ENCODE measurements at places on chromosomes 6 and 20.

DNA sequence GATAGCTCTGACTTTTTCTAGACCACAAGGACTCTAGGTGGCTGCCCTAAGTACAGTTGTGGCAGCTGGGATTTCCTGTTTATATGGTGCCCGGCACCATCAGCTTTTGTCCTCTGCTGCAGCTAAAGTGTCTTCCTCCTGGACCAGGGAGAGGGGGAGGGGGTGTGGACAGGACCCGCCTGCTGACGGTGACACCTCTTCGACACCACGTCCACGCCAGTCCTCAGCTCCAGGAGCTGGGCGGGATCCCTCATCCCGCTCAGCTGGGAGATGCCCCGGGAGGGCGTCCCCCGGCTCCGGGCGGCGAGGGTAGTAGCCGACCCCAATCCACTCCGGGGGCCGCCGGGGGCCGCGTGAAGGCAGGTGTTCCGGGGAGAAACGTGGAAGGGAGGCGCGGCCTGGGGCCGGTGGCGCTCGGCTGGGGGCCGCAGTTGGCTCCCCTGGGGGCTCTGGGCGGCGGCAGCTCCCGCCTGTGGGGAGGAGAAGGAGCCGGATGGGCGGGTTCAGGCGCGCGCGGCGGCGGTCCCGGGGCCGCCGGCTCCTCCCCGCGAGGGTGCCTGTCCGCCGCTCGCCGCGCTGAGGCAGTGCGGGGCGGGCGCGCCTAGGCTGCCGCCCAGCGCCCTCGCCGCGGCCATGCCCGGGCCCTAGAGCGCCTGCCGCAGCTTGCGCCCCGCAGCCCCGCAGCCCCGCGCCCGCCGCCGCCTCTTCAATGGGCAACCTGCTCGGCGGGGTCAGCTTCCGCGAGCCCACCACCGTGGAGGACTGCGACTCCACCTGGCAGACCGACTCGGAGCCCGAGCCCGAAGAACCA lies at the start of gene OGFRL1:
OGFRL1 (plus strand) TSS at position 584 of the 811 bp plus-strand sequence; CDS start at position 710, 126 bp downstream.
- DNase-seq, result peak; percentile 76

DNA sequence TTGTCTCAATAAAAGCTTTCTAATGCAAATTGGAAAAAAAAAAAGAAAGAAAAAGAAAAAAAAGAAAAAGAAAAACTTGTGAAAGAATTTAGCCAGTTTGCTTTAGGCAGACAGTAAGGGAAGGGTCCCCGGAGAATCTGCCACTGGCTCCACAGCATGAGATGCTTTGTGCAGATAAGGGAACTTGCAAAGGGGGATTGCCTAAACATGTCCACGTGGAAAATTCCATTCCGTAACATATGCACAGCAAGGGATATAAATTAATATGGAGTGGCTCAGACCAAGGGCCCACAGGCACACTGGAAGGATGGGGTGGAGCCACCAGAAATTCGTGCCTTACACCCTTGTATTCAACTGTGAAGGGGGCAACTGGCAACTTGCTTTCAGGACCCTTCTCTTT lies 45.4 kb downstream of the MKKS start:
- no peak for DNase-seq

GRCh38 chr6:63598049-63599036 lies 26.1 kb downstream of the LOC128125822 start:
- DNase-seq, result peak; percentile 74

DNA sequence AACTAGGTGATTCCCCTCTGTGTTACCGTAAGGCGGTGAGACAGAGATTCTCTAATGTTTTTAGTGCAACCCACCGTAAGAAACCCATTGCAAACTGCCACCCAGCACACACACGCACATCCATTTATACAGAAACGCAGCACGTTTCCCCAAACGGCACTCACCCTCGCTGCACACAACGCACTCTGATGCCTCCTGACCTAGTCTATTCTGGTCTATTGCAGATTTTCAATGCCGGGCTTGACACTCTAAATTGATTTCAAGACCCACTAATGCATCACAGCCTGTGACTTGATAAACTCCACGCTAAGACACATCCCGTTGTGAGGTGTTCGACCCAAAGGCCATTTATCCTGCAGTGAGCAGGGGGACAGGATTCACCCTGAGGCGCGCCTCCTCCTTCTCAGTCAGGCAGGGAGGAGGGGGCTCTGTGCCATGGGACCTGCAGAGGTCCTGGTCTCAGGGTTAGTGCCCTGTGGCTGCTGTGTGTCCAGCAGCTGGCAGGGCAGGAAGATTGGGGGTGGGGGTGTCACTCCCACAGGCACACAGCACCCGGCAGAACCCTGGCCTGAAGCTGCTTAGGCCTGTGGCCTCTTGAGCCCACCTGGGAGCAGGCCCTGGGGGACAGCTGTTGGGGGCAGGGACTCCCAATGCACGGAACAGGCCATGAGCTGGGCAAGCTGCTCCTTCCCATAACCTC lies 335.6 kb downstream of the PREX1 start:
- no peak for DNase-seq

DNA sequence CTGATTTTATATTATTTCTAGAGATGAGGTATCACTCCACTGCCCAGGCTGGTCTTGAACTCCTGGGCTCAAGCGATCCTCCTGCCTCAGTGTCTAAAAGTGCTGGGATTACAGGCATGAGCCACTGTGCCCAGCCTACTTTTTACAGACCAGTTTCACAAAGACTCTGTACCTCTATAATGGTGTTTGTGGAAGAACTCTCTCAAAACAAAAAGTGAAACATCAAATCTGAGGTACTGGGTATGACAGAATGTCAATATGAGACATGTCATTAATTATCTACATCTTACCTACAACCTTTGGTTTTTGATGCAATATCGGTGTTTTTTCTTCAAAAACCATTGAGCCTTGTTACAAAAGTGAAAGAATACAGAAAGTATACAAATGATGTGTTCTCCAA lies 49.4 kb upstream of the MCM9 start:
- DNase-seq, result no peak

- no peak for DNase-seq
Observed at GRCh38 chr6:31639449-31639861, 13.0 kb downstream of the BAG6 start.

DNA sequence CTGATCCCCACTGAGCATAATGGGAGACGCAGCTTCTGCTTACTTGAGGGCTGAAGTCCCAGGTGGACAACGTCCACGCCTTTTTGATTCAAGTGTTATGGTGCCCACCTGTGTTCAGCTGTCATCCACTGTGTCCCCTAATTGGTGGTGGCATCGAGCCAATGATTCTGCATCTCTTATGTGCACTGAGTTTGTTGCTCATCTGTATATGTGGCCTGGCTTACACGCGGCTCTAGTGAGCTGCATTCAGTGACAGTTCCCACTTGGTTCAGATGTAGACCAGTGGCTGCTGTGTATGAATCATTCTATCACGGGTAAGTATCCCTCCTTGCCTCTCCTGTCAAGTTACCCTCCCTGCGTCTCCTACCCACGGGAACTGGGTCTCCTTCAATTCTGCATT lies 131.2 kb upstream of the CLDN20 start:
- no peak for DNase-seq

DNA sequence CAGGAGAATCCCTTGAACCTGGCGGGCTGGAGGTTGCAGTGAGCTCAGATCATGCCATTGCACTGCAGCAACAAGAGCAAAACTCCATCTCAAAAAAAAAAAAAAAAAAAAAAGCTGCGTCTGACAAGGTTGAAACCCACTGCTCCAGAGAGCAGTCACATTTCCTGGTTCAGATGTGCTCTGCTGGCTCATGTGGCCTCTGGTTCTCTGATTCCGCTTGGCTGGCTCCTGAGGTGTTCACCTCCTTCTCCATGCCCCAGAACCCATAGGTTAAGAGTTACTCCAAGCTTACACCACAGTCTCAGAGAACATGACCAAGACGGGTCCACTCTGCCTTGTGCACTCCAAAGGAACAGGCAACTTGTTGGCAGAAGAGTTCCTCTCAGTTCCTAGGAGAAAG lies 8.8 kb upstream of the CNR1 start:
- no peak for DNase-seq

- DNase-seq, result no peak
Observed at GRCh38 chr20:39547546-39548408, 585.6 kb downstream of the DHX35 start.

DNA sequence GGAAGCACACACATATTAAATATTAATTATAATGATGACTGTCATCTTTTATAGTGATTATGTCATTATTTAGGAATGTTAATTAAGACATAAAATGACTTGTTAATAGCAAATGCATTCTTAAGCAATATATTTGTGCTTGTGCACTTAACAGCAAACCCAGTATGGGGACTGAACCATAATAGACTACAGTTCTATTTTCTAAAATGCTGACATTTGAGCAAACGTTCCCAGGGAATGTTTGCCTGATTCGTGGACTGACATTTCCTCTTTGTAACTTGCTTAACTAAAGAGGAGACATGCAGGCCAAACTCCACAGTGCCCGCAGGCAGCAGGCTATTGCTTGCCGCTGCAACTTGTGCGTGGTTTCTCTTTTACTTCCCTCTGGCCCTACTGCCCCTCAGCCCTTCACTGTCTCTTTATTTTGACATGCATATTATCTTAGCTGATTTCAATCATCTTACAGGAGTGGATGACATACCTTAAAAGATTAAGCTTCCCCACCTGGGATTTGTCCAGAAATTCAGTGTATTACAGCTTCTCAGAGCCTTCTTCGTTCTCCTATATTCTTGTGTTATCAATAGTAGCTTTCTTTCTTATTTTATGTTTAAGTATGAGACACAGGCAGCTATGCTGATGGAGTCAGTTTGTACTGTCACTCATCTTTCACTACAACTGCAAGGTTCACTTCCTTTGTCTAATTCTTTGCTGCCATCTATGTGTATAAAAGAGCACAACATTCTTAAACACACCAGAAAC lies 141.5 kb downstream of the GMDS start:
- no peak for DNase-seq

DNA sequence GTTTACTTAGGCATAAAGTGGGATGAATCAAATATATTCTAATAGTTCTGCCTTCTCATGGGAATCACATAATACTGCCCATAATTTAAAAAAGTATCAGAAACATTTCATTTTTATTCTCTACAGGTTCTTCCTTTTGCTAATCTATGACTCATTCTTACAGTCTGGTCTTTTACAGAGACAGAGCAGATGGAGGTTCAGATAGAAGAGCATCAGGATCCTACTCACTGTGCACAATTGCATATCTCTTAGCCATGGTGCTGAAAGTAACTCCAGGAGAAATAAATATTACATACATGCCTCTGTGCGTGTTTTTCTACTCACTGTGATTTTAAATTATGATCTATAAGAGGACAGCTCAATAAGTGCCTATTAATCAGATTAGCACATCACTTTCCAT lies 16.3 kb upstream of the OR2B6 start:
- DNase-seq, result no peak

All from thyroid gland (tissue), 4 donors.